ENCODE measurements at places on chromosomes 1 and 21.

- peak; percentile 8 for DNase-seq
Measured at GRCh38 chr1:226268421-226269124, 40.4 kb downstream of the LIN9 start.

GRCh38 chr1:175494011-175494554, 249.3 kb downstream of the TNR start:
- DNase-seq = no peak

DNA sequence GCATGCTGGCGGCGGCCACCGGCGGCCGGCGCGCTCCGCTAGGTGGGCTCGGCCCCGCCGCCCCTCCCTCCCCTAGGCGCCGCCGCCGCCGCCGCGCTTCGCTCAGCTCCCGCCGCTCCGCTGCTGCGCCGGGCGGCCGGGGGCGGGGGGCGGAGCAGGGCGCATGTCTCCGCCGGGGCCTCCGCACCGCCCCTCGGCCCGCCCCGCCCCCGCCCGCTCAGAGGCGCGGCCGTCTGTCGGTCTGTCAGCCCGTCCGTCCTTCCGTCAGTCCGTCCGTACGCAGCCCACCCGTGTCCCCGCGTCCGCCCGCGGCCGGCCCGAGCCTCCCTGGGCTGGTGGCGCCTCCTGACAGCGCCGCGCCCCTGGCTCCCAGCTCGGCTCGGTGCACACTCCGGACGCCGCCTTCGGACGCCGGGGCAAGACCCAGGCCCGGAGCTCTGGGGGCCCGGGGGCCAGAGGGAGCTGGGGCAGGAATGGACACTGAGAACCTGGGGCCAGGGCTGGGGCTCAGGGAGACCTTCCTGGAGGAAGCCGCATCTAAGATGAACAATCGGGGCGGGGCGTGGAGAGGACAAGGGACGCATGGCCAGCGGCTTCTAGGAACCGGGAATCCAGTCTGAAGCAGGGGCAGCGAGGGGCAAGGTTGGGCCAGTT, at the start of gene GPR153:
GPR153 (minus strand) TSS at position 138 of the 654 bp plus-strand sequence. CDS start 6,193 bp downstream, outside the sequence.
- DNase-seq = no peak

DNA sequence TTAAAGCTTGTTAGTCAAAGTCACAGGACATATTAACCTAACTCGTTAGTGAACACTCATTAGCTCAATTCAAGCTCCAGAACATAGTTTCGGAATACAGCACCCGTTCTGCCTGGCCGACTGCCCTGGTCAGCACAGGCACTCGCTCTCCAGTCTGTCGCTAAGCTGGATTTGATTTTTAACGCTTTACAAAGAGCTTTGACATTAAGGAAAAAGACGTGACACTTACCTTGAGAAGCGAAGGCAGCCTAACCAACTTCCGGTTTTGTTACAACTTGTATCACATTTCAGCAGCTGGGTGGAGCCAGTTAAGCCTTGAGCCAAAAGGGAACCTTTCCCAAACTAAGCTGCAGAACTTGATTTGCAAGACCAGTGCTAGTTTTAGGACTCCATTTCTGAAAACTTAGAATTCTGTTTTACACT, at the start of gene FRRS1:
FRRS1 (minus strand) TSS at position 258 of the 423 bp plus-strand sequence. CDS start 17,867 bp downstream, outside the sequence.
- DNase-seq = peak; percentile 24

DNA sequence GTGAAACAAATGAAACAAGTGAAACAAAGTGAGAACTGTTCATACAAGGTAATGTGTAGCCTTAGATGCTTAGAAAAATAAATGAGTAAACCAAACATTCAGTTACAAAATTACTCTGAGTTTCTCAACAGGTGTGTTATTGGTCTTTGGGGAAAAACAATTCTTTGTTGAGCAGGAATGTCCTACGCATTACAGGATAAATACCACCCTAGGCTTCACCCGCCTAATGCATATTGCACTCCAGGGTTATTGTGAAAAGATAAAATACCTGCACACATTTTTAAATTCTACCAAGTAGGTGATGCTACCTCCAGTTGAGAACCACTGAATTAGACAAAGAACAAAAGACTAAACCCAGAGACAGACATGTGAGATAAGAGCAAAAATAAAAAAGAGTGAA, 72.2 kb downstream of the ADAMTS1 start:
- no peak for DNase-seq

GRCh38 chr1:154847891-154848290, 22.2 kb downstream of the KCNN3 start:
- DNase-seq = no peak

GRCh38 chr1:14685078-14685477, 86.6 kb downstream of the KAZN start:
- DNase-seq = no peak

GRCh38 chr1:172472495-172472894, 28.6 kb upstream of the PIGC start:
- no peak for DNase-seq

- DNase-seq = no peak
Measured at GRCh38 chr1:199029401-199029800, 390.6 kb downstream of the PTPRC start.

DNA sequence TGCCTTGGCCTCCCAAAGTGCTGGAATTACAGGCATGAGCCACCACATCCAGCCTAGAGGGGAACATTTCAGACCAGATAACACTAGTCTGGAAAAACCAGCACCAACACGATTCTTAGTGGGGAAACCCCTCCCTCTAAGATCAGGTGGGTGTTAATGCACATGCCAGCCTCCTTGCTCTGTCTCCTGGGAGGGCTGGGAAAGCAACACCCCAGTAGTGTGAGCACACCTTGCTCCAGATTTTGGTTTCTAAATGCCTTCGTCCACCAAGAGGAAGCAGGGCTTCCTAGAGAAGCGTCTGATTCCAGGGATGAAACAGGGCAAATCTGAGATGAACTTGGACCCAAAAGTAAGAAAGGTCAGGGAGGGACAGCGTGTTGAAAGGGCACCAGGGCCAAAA, 2.2 kb upstream of the KRTAP10-4 start:
- DNase-seq = no peak

DNA sequence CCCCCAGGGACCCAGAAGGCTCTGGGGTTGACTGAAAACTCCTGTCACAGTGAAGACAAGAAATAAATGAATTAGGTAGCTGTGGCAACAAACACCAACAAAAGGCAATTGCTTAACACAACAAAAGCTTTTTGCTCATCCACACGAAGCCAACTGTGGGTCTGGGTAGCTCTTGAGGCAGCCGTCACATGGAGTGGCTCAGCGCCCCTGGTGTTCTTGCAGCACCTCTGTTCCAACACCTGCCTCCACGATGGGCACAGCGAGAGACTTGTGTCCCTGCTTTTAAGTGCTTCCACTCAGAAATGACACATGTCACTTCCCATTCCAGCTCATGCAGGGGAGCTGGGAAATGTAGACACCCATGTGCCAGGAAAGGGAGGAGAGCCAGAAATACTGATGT, 364.5 kb upstream of the DUSP10 start:
- DNase-seq = no peak

- no peak for DNase-seq
Measured at GRCh38 chr1:170214117-170215032, 68.6 kb downstream of the NTMT2 start.

DNA sequence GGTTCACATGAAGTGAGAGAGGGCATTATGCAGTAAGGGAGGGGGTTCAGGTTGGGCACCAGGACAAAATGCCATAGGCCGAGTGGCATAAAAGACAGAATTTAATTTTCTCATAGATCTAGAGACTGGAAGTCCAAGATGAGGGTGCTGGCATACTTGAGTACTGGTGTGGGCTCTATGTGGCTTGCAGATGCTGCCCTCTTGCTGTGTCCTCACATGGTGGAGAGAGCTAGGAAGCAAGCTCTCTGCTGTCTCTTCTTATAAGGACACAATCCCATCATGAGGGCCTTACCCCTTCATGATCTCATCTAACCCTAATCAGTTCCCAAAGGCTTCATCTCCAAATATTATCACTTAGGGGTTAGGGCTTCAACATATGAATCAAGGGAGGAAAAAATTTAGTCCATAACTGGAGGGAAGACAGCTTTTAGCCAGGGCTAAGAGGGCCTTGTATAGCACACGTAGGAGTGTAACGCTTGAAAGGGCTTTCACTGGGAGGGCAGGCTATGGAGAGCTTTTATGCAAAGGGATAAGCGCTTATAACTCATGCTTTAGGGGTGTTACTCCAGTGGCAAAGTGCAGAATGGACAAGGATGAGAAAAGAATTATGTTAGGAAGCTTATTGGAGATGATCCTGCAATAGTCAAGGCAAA, 64.5 kb downstream of the PLPPR5 start:
- DNase-seq = no peak

DNA sequence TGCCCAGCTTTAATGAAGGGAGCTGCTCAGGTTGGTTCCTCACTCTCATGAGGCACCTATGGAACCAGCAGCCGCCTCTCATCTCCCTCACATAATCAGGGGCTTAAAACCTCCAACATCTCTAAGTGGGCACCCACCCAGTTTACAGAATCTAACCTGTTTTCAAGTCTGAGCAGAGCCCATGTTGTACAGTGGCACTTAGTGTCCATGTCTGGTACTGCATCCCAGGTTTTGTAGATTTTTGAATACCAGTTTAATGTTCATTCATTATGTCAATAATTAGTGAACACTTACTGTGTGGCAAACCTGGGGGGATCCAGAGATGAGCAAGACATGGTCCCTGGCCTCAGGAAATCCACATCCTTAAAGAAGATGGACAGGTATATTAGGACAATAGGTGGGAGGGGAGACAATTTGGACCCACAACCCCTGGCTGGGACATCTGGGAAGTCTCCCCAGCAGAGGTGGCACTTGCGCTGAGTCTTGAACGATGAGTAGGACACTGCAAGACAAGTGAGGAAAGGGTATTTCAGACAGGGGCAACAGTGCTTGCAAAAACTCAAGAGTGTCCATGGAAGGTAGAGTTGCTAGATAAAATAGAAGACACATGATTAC, 83.3 kb downstream of the LACTBL1 start:
- DNase-seq = peak; percentile 53

DNA sequence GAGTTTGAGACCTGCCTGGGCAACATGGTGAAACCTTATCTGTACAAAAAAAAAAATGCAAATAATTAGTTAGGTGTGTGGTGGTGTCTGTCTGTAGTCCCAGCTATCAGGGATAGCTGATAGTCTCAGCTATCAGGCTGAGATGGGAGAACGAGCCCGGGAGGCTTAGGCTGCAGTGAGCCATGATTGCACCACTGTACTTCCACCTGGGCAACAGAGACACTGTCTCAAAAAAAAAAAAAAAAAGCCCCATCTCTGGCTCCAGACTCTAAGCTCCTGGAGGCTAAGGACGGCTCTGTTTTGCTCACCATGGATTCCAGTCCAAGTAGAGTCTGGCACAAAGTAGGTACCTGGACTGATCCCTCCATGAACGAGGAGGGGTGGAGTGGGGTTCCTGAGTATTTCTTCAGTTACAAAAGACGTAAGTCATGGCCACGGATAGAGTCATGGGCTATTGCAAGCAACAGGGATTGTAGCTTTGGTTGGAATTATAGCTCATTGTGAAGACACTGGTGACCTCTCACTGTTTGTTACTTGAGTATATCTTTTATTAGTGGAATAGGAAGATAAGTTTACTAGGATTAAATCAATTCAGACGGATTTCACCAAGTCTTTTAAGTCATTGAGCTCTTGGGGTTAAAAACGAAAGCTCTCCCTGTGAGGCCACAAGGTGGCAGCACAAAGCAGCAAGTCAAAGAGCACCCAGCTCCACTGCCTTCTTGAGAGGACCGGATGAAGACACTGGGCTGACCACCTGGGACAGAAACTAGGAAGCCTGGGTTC, 35.6 kb upstream of the TMEM61 start:
- peak; percentile 47 for DNase-seq

DNA sequence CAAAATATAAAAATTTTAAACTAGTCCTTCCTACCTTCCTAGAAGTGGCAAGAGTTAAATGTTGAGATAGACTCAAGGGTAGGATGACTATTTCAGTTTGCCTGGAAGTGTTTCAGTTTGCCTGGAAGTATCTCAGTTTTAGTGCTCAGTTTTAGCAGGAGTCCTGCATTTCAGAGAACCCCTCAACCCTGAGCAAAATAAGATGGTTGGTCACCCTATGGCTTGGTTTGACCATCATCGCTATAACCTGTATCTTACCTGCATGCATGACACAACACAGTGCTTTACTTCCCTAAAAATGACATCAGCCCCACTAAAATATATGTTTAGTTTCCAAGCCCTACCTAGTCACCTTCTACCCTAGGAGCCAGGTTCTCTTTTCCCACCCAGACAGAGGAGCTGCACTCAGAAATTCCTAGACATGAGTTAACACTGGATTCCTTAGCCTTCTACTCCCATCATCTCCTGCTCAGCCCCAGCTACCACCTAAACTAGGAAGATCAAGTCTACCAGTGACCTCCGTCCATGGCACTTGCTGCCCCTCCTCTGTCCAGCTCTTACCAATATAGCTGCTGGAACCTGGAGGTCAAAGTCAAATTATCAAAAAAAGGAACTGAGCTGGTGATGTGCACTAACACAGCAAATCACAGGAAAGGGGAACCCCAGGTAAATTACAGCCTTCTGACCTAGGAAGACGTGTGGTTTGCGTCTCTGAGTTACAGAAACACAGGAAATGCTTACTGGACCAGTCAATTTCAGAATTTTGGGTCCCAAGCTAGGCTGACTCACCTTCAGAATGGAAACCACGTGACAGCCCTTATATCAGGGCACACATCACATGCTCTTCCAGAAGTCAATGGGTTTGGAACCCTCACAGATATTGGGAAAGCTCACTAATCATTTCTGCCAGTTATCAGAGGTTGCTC, 2.2 kb upstream of the G0S2 start:
- DNase-seq = no peak

- DNase-seq = no peak
Measured at GRCh38 chr1:183251101-183251958, 65.3 kb downstream of the LAMC2 start.

DNA sequence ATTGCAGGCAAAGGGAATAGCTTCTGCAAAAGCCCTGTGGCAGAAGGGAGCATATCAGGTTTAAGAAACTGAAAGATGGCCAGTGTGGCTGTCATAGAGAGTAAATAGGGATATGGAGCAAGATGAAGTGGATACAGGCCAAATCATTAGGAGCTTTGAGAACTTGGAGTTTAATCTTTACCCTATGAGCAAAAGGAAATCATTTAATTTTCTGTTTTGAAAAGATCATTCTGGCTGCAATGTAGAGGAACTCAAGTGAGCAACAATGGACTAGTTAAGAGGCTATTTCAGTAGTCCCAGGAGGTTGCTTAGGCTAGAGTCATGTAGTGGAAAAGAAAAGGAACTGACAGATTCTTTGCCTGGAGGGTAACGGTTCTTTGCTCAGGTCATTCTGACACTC, 47.2 kb downstream of the RAP1A start:
- no peak for DNase-seq

- DNase-seq = peak; percentile 43
Measured at GRCh38 chr1:27436204-27437159, 44.1 kb downstream of the GPR3 start.

DNA sequence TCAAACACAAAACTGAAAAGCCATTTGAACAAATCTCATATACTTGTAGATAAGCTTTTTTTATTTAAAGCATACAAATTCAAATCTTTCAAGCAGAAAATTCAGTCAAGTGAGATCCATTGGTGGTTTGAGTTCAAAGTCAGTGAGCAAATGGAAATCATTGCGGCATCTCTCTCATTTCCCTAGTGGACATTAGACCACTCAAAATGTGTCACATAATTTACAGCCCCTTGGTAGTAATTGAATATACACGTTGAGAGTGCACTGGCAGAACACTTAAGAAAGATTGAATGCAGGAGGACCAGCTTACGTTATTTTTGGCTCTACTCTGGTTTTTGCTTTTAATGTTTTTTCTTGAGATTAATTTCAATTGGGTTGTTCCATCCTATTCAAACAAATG, 633.7 kb downstream of the USP25 start:
- DNase-seq = no peak

- DNase-seq = no peak
Measured at GRCh38 chr1:76746206-76746605, 121.1 kb upstream of the ST6GALNAC5 start.

Measured in Panc1 (cell line).